ENCODE measurements at places on chromosomes 6 and 20.

- DNase-seq: peak; percentile 82
These were observed 18.0 kb downstream of the TUBB2A start for GRCh38 chr6:3139090-3139903.

DNA sequence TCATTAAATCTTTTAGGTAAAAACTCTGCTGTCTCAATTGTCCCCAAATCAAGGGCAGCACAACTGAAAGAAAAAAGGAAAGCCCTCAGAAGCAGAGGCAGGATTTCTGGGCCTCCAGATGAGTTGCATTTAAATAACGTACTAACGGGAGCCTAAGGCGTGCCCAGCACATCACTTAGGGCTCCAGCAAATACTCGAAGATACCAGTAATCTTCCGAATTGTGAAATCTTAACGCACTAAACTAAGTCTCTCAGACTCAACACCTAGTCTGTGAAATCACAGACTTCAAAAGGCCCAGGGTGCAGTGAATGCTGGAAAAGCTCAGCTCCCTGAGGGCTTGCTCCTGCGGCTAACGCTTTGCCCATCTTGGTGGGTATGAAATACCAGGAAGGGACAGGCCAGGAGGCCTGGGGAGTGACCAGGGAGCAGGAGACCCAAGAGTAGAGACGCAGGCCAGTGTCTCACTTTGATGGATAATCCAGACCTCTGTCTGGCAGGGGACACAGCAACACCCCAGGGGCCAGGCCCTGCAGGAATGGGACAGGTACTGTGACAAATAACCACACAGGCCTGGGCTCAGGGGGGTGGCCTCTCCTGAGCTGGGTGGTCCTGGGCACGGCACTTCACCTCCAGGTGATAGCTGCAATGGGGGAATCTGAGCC is 36.4 kb downstream of the RRBP1 start:
- DNase-seq: no peak

- peak; percentile 13 for DNase-seq
These were observed 807 bp upstream of the OTOR start for GRCh38 chr20:16747291-16747811.

- DNase-seq: no peak
These were observed 723 bp downstream of the MANEA start for GRCh38 chr6:95578106-95578410.

GRCh38 chr6:79635232-79635543 is 4.1 kb downstream of the SH3BGRL2 start:
- no peak for DNase-seq

- no peak for DNase-seq
These were observed 83.3 kb downstream of the FOXF2 start for GRCh38 chr6:1472643-1473042.

GRCh38 chr6:122755901-122756300 is 23.6 kb upstream of the FABP7 start:
- no peak for DNase-seq

DNA sequence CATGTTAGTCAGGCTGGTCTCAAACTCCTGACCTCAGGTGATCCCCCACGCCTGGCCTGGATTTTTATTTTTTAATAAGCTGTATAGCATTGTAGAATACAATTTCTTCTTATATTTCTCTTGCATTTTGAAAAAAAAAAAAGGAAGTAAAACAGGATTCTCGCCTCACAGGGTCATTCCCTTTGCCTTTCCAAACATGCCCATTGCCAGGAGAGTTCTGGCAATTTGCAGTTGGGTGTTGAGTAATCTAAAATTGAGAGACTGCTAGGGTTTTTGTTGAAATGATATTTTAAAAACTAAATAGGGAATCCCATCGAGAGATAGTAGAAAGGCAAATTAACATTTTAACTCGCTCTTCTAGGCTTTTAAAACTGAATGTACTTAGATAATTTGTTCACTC is 196.1 kb downstream of the JARID2 start:
- DNase-seq: no peak

- DNase-seq: no peak
These were observed 402.7 kb upstream of the AGPAT4 start for GRCh38 chr6:161676586-161676985.

All from NCI-H1417 (cell line).